ENCODE measurements at places on chromosomes 4 and X. TPM values are rescaled to one million over a fixed set of nuclear protein-coding genes. Genes with fewer than 3 reads are reported as not detected.
A peak's percentile ranks its signal among the peaks of the same experiment; 100 is the strongest.

- no peak for DNase-seq
Observed at GRCh38 chr4:8488791-8489369, 48.3 kb downstream of the TRMT44 start.

DNA sequence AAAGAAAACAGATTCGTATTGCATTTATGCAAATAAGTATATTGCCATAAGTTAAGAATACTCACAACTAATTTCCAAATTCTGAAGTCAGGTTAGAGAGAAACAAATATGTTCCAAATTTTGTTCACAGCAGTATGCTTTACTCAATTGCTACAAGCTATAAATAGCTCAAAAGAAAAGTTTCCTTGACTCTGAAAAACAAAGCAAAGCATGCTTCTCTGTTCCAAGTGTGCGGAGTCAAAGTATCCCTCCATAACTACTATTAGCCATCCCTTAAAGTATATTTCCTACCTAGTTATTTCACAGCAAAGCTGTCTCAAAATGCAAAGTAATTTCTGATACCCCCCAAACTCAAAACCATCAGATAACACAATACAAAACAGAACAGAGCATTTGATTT lies 47.3 kb downstream of the MGST2 start:
- DNase-seq, result no peak

- no peak for DNase-seq
Observed at GRCh38 chr4:102218656-102219055, 126.6 kb downstream of the SLC39A8 start.

DNA sequence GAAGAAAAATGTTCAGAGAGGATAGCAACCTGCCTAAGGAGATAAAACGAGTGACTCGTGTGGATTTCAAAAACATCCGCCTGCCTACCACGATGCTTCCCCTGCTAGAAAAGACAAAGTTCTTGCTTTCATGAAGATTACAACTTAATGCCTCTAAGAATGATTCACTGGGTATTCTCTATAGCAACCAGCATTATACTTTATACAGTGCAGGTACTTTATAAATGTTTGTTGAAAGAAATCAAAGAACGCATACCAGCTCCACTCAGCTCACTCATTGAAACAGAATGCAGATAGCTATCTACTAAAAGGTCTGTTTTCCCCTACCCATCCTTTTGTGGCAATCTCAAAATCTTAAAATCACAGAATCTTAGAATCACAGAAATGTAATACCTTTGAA lies 33.7 kb downstream of the GASK1B start:
- no peak for DNase-seq

DNA sequence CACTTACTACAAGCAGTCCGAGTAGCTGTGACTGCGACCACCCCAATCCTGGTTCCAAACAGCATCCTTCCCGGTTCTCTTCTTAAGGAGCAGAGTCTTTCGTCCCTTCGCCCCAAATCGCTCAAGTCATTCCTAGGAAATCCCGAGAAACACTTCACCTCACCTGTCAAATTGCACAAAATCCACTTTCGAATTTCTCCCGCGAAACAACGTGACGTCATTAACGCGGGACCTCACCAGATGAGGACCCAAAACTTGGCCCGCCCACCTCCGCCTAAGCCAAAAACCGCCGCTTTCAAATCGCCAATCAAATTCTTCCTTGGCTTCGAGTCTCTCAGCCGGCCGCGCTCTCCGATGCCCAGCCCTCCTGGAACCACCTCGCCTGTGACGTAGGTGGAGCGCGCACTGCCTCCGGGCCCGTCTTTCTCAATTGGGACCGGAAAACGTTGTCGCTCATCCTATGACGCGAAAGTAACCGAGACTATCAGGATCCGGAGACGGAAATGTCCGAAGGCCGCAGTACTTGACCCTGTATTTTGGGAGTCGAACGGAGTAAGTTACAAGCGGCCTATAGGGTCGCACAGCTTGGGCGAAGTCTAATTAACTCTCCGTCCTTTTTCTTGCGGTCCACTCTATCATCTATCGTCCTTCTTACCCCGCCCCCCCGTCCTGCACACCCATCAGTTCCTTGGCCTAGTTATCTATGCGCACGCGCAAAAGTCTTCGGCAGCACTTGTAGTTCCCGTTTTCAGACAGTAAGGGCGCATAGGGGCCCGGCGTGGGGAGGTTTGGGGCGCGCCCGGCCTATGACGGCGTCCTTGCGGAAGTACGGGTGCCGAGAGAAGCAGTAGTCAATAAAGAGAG lies at the start of the genes LARP7 and ZGRF1:
Gene LARP7 (plus strand): TSS at position 456 of the 864 bp plus-strand sequence. CDS start 7,527 bp downstream, outside the sequence.
Gene ZGRF1 (minus strand): TSS at position 222 of the 864 bp plus-strand sequence. CDS start 3,733 bp downstream, outside the sequence.
- peak; percentile 97 for DNase-seq

GRCh38 chr4:119638359-119638758 lies 9.8 kb upstream of the PDE5A start:
- DNase-seq, result no peak

GRCh38 chr4:28469886-28470285 lies 1609.2 kb downstream of the STIM2 start:
- DNase-seq, result no peak

GRCh38 chrX:44314259-44314734 lies 29.2 kb downstream of the EFHC2 start:
- peak; percentile 0 for DNase-seq

DNA sequence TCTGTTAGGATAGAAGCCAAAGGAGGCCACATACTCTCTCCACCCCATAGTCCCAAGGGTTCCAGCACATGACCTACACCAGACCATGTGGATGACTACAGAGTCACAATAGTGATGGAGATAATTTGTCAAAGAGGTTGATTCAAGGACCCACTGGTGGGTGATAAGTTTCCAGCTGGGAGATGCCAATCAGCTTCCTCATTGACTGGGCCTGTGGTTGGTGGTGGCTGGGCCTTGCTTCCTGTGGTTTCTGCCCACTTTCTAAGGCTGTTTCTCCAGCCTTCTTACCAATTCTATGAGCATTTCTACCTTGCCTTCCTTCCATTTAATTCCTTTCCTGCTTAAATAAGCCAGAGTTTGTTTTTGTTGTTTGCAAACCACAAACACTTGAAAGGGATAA lies 95.5 kb upstream of the CPEB2 start:
- DNase-seq, result no peak

- DNase-seq, result peak; percentile 82
Observed at GRCh38 chr4:118278473-118279274, 74.1 kb downstream of the PRSS12 start.

Gene COL4A6
- polyA plus RNA-seq, result 19.9 TPM

Gene PCDH11X
- polyA plus RNA-seq, result 0.01 TPM

Gene TRMT44
- polyA plus RNA-seq, result 7.0 TPM

Gene DCHS2
- not detected for polyA plus RNA-seq
